ENCODE measurements at places on chromosomes 12 and 14.

GRCh38 chr12:65522956-65523860 lies 244.7 kb downstream of the MSRB3 start:
- no peak for DNase-seq

GRCh38 chr14:103164006-103164405 lies 40.7 kb downstream of the TNFAIP2 start:
- no peak for DNase-seq

- DNase-seq: no peak
Observed at GRCh38 chr14:88380405-88380804, 5.1 kb upstream of the SPATA7 start.

DNA sequence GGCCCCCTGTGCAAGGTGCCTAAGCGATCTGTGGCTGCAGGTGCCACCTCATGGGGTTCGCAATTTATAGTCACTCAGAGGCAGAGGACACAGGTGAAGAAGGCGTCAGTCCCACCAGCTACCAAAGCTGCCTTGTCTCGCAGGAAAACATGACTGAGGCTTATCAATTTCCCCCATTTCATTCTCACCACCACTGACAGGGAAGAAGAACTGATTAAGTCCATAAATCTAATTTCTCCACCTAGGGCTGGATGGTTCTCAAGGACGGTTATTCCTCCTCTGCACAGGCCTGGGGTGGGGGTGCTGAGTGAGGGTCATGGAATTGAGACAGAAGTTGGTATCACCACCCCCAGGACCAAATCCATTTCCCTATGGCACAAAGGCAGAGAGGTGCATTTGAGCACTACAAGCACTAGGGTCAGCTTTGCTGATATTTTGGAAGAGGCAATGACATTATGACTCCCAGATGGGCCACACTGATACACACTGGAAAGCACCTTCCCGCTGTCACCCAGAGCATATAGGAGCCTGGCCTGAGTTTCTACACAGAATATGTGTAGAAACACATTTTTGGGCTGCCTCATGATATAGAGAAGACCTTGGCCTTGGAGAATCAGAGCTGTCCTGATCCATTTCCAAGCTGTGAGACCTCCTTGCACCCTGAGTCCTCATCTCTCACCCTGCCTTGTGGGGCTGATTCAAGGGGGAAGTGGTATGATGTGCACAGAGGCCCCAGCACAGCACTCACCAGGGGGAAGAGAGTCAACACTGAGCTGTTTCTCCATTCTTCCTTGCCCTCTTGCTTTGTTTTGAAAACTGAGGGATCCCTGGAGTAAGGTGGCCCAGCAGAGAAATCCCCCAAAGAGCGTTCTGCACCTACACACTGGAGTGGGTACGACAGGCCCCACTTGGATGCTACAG lies 59.4 kb downstream of the PITPNM2 start:
- DNase-seq: no peak

DNA sequence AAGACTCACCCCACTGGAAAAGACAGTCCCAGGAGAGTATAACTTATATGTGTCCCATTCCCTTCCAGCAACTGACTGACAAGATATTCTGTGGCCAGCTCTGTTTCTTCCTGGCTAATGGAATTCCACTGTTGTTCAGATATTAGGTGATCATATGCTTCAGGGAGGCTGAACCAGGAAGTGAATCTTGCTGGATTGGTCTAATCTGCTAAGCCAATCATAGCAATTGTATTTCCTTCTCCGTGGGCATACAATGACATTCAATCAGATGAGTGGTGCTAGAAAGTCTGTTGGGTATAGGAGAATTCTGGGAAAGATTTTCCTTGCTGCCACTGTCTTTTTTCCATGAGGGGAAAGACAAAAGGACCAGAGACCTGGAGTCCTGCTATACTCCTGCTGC lies 12.1 kb downstream of the PYGL start:
- DNase-seq: no peak

DNA sequence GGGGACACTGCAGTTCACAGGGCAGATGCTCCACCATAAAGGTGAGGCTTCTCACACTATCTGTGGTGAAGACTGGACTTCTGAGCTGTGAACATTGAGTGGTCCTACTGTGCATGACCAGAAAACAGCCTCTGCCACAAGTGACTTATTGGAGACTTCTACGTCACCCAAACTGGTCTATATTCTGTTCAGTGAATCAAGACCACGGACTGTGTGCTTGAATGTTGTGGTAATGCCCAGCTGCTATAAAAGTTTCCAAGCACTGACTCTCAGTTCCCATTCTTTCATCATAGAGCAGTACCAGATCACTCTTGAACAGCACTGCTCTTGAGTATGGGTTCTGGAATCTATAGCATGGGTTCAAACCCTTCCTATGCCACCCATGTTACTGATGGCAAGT lies 4.8 kb upstream of the PLEK2 start:
- DNase-seq: no peak

DNA sequence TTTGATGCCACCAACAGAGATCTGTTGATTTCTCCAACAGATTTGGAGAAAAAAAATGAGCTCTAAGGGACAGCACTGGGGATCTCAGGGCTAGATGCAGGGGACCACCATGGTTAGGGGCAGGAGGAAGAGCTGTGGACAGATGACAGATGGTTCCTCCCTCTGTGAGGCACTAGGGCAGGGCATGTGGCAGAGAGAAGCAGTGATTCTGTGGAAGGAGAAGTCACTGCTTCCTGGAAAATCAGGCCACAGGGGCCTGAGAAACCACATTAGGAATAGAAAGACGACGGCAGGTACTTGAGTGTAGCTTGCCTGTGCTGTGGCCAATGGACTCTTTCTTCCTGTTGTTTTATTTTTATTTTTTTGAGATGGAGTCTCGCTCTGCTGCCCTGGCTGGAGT lies 24.9 kb upstream of the TMED2 start:
- no peak for DNase-seq

- no peak for DNase-seq
Observed at GRCh38 chr12:128236525-128236924, 30.4 kb upstream of the TMEM132C start.

All from T-helper 22 cell (primary cell).